ENCODE measurements at places on chromosomes 4 and X. TPM values are rescaled to one million over a fixed set of nuclear protein-coding genes. Genes with fewer than 3 reads are reported as not detected.

Gene KLB
- not detected for total RNA-seq

Gene NDP
- not detected for total RNA-seq

Gene POU4F2
- not detected for total RNA-seq

Gene GLRA2
- total RNA-seq, result not detected

Gene SYP
- 69.3 TPM for total RNA-seq

Gene SATL1
- total RNA-seq, result not detected

Gene NAP1L3
- 1.8 TPM for total RNA-seq

Gene COL4A6
- total RNA-seq, result not detected

Gene EREG
- 0.07 TPM for total RNA-seq

Gene PFKFB1
- 0.99 TPM for total RNA-seq

Gene PAGE4
- not detected for total RNA-seq

Gene PRSS12
- total RNA-seq, result not detected

Gene TLR7
- total RNA-seq, result 0.04 TPM

Gene JCHAIN
- 0.68 TPM for total RNA-seq

Gene SAT1
- total RNA-seq, result 160 TPM

Gene DHRSX
- 16.4 TPM for total RNA-seq

Gene XKRX
- 2.0 TPM for total RNA-seq

Gene XAGE2
- total RNA-seq, result not detected

Gene ITGB1BP2
- 5.8 TPM for total RNA-seq

Gene VSIG1
- 4.4 TPM for total RNA-seq

Gene TMEM154
- total RNA-seq, result 13.4 TPM

Gene AMTN
- total RNA-seq, result not detected

Gene BEX4
- 11.8 TPM for total RNA-seq

Gene CLTRN
- 1.0 TPM for total RNA-seq

Gene SLC16A2
- total RNA-seq, result 2.2 TPM

Gene USP17L18
- not detected for total RNA-seq

Gene POU3F4
- total RNA-seq, result not detected

Gene SGMS2
- 1.1 TPM for total RNA-seq
